ENCODE measurements at places on chromosomes 12 and 14. TPM values are rescaled to one million over a fixed set of nuclear protein-coding genes. Genes with fewer than 3 reads are reported as not detected.

GRCh38 chr12:96311191-96311590 lies 89.0 kb downstream of the CDK17 start:
- peaks cover 21% of the 10 kb centered on the region for H3K36me3 ChIP-seq
- H3K4me3 ChIP-seq, result no peak overlapping the region
- no peaks in the 10 kb centered on the region for H3K27me3 ChIP-seq

DNA sequence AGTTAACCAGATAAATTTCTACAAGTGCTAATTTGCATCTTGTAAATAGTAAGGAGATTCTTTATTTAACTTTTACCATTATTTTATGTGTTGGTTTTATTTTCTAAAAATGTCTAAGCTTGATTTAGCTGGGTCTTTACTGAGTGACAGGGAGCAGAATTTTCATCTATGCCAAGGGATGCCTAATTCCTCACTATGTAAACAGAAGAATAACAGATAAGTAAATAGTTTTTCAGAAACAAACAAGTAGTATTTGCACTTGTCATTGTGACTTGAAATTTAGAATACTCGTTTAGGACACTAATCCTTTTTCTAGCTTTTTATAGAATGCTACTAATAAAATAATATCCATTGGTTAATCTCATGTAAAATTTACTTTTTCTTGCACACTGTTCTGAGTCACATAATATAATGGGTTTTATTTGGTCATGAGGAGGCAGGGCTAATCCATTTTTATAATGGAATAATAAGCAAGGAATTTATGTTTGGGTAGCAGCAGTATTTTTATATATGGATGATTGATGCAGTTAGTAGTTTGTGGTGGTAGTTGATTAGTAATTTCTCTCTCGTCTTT lies 746.5 kb downstream of the SLC6A15 start:
- no peaks in the 10 kb centered on the region for H3K36me3 ChIP-seq
- H3K27ac ChIP-seq, result no peak overlapping the region
- DNase-seq, result no peak
- no peaks in the 10 kb centered on the region for H3K27me3 ChIP-seq
- H3K4me3 ChIP-seq, result no peak overlapping the region

GRCh38 chr12:19451196-19451595 lies 11.9 kb downstream of the AEBP2 start:
- H3K27ac ChIP-seq, result no peak overlapping the region
- DNase-seq, result no peak
- H3K27me3 ChIP-seq, result no peaks in the 10 kb centered on the region

DNA sequence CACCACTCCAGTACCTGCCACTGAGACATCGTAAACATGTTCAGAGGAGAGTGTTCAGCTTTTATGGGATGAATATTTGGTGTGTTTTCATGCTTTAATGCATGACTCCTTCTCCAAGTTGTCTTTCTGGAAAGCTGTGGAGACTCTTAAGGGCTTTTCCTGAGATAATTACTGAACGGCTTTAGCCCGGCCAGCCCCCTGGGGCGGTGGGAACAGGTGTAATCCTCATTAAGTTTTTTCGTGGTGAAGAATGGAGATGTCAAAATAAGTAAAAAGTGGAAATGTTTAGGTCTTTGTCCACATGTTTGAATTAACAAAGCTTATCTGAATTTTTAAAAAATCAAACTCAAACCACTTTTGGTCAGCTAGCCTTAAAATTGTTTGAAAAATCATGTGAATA lies 1.5 kb downstream of the SYNE2 start:
- peaks cover 13% of the 10 kb centered on the region for H3K36me3 ChIP-seq
- H3K4me3 ChIP-seq, result peak overlapping the region; percentile 96
- no peak for DNase-seq
- peak overlapping the region; percentile 97 for H3K27ac ChIP-seq
- peaks cover 10% of the 10 kb centered on the region for H3K27me3 ChIP-seq

DNA sequence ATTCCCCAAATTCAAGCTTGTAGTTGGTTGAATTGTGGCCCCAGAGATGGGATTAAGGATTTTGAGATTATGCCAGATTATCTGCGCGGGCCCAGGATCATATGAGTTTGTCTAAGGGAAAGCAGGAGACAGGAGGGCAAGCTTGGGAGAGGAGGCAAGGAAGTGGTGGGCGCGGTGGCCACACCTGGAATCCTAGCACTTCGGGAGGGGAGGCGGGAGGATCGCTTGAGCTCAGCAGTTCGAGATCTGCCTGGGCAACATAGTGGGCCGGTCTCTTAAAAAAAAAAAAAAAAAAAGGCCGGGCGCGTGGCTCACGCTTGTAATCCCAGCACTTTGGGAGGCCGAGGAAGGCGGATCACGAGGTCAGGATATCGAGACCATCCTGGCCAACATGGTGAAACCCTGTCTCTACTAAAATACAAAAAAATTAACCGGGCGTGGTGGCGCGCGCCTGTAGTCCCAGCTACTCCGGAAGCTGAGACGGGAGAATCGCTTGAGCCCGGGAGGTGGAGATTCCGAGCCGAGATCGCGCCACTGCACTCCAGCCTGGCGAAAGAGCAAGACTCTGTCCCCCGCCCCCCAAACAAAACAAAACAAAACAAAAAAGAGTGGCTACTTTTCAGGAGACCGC lies 881 bp upstream of the PUS1 start:
- H3K4me3 ChIP-seq, result peak overlapping the region; percentile 94
- peaks cover 15% of the 10 kb centered on the region for H3K4me1 ChIP-seq
- peak overlapping the region; percentile 91 for H3K27ac ChIP-seq
- no peak for DNase-seq
- H3K36me3 ChIP-seq, result peaks cover 25% of the 10 kb centered on the region

DNA sequence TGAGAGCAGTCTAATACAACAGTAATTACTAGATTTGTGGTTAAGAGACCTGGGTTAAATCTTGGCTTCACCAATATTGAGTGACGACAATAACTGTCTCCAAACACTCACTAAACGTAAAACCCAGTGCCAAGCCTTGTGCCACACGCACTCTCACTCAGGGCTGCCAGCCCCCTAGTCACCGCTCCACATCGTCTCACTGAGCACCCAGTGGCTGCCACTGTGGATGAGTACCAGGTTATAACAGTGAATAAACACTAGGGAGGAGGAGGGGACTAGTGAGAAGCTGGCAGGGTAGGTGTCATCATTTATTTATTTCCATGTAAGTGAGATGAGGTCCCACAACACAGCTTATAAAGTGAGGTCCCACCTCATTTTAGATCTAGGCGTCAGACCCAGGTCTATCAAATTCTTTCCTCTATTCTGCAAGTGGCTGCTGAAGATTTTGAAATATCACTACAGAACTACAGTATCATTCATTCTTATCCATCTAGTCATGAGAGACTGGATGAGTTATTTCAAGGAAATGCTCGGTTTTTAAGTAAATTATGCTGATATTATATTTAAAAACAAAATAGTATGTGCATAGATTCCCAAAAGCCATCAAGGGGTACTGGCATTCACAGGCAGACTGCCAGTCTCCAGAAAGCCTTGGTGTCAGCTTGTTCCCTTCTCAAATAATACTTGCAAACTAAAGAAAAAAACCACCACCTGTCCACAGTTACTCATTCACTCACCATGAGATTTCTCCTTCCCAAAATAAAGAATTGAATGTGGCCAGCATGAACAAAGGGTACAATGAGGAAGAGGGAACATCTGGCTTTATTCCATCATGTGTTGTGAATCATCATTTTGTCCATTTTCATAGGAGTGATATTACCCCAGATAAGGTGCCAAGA lies 84.0 kb downstream of the PTPN21 start:
- no peaks in the 10 kb centered on the region for H3K36me3 ChIP-seq
- no peak overlapping the region for H3K4me3 ChIP-seq
- H3K27ac ChIP-seq, result no peak overlapping the region
- no peaks in the 10 kb centered on the region for H3K4me1 ChIP-seq
- H3K27me3 ChIP-seq, result no peaks in the 10 kb centered on the region

- H3K27me3 ChIP-seq, result no peaks in the 10 kb centered on the region
- no peaks in the 10 kb centered on the region for H3K4me1 ChIP-seq
- no peak overlapping the region for H3K4me3 ChIP-seq
- no peaks in the 10 kb centered on the region for H3K36me3 ChIP-seq
- DNase-seq, result no peak
Observed at GRCh38 chr12:85834378-85834777, 1.8 kb downstream of the RASSF9 start.

- H3K36me3 ChIP-seq, result peaks cover 86% of the 10 kb centered on the region
- no peaks in the 10 kb centered on the region for H3K27me3 ChIP-seq
- no peak overlapping the region for H3K4me3 ChIP-seq
- DNase-seq, result no peak
- peaks cover 32% of the 10 kb centered on the region for H3K4me1 ChIP-seq
Observed at GRCh38 chr12:57515934-57516541, 4.3 kb downstream of the DDIT3 start.

NUDT4 gene
- total RNA-seq, result 94.5 TPM

KRT3 gene
- 0.14 TPM for total RNA-seq

C12orf54 gene
- not detected for total RNA-seq

VRTN gene
- total RNA-seq, result not detected

CD69 gene
- 111 TPM for total RNA-seq

All from activated CD4-positive, alpha-beta T cell treated with anti-CD3 and anti-CD28 coated beads, Interleukin-2, amount 10 ng/mL, durations not matched to agents 24 days and 14 days (primary cell).